ENCODE measurements at places on chromosomes 4 and X. TPM values are rescaled to one million over a fixed set of nuclear protein-coding genes. Genes with fewer than 3 reads are reported as not detected.

MTCP1 gene
- total RNA-seq = 38.3 TPM

NRK gene
- total RNA-seq = 4.2 TPM

TAB3 gene
- 13.5 TPM for total RNA-seq

DNA sequence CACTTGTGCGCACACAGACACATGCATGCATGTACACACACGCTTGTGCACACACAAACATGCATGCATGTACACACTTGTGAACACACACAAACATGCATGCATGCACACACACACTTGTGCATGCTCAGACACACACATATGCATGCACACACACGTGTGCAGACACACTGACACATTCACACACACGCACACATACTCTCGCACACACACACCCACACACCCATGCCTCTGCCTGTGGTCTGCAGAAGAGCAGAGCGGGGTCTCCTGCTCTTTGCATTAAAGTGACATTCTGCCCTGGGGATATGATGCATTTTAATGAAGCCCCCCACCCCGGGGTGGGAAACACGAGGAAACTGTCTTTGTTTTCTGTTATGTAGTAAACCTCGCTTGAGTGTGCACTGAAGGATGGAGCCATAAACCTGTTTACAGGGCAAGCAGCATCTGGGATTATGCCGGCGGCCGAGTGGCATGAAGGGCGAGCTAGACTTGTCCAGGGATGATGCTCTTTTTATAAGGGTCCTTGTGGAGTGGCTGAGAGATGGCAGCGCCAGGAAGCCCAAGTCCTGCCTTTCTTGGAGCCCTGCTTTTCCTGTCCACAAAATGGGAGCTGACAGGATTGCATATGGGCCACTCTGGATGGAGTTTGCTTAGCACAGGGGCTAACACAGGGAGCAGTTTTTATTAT is 17.8 kb downstream of the PSAPL1 start:
- DNase-seq = no peak

GRCh38 chr4:77872723-77873445 is 10.3 kb downstream of the MRPL1 start:
- DNase-seq = no peak

ALAS2 gene
- total RNA-seq = 3.8 TPM

- no peak for DNase-seq
These were observed 70.6 kb upstream of the ANK2 start for GRCh38 chr4:112978691-112979472.

GRCh38 chr4:174592256-174592984 is 70.1 kb upstream of the HPGD start:
- DNase-seq = no peak

DUSP21 gene
- not detected for total RNA-seq

- no peak for DNase-seq
These were observed 3.5 kb upstream of the UGT2A2 start for GRCh38 chr4:69642961-69643360.

DNA sequence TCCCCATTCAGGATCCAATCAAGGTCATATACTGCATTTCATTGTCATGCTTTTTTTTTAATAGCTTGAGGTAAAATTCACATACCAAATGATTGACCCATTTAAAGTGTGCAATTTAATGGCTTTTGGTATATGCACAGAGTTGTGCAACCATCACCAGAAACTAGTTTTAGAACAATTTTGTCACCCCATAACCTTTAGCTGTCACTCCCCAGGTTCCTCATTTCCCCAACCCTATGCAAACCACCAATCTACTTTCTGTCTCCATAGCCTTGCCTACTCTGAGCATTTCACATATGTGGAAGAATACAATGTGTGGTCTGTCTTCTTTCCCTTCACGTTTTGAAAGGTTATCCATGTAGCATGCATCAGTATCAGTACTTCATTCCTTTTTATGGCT is 1.4 kb upstream of the SMAD1 start:
- DNase-seq = no peak

SLC10A4 gene
- 0.19 TPM for total RNA-seq

DNA sequence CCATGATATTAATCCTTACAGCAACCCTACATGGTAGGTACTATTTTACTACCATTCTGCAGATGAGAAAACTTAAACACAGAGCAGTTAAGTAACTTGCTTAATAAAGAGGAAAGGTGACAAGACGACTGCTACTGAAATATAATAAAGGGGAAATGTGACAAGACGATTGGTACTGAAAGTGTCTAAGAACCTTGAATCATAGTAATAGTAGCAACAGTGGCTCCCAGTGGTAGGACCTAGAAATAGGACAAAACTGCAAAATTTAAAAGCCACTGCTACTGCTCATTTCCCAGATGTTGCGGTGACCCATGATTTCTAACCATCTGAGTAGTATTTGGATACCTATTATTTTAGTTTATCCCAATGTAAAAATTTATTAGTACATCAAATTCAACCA is 89.5 kb downstream of the TASL start:
- no peak for DNase-seq

ATP2B3 gene
- total RNA-seq = not detected

- DNase-seq = no peak
These were observed 19.1 kb upstream of the TEX13B start for GRCh38 chrX:108001218-108001814.

GRCh38 chrX:30659421-30659820 is 6.2 kb downstream of the GK start:
- DNase-seq = no peak

DNA sequence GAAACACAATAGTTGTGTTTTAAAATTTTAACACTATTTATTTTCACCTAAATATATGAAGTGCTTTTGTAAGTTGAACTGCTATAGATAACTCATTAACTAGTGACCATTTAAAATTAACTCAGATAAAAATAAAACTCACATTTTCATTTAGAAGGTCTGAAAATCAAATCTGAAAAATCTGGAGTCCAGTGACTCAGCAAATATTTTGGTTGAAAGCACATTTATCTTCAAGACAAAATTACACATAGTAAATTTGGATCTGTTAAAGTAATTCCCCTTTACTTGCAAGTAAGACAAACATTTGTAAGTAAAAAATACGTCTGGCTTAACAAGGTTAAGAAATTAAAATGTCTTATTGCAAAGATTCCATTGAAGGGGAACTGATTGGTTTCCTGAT is 589.1 kb downstream of the TRIML1 start:
- DNase-seq = no peak

- DNase-seq = no peak
These were observed 11.2 kb downstream of the ARX start for GRCh38 chrX:25004485-25005032.

DNA sequence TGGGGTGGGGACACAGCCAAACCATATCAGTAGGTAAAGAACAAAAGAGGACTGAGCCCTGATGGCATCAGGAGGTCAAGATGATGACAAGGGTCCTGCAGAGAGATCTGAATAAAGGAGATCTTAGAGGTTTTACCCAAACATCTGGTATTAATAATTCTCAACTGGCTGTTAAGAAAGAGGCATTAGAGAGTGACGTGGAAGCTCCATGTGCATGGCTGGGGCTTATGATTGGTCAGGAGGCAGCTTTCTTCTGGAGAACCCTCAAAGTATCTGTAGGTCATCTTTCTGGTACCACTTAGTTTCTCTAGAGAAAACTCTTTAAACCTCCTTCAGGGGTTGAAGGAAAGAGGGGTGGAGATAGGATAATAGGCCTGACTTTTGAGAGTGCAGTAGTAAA is 18.7 kb downstream of the MGST2 start:
- no peak for DNase-seq

DGKK gene
- total RNA-seq = 0.02 TPM

SLC7A11 gene
- total RNA-seq = 0.12 TPM

GRCh38 chrX:43949669-43950068 is 23.5 kb downstream of the NDP start:
- DNase-seq = no peak

- DNase-seq = peak; percentile 7
These were observed 977 bp downstream of the MAGEE1 start for GRCh38 chrX:76428243-76429130.

GRCh38 chr4:123632693-123633030 is 236.1 kb downstream of the SPRY1 start:
- no peak for DNase-seq

GRCh38 chr4:183860119-183860518 is 45.0 kb upstream of the STOX2 start:
- DNase-seq = no peak

GRCh38 chrX:48892896-48893295 is 4.7 kb downstream of the TIMM17B start:
- no peak for DNase-seq

DNA sequence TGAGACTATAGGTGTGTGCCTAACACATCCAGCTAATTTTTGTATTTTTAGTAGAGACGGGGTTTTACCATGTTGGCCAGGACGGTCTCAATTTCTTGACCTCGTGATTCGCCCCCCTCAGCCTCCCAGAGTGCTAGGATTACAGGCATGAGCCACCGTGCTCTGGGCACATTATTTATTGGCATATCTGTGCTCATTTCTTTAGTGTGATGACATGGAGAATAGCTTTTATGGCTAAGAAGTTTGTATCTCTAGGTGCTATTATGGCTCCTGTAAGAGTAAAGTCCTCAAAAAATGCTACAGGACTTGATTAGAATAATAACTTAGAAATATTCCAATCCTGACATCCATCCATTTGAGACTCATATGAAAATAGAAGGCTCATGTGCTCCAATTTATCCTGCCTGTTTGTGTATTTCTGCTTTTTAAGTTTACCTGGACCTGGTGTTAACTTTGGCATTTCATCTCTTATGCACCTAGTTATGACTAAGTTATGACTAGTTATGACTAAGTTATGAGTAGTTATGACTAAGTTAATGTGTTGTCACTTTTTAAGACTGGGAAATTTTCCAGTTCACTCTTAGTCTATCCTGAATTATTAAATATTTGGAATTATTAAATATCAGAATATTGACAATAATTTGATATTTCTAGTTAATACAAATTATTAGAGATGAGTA is 36.4 kb upstream of the UNC5C start:
- no peak for DNase-seq

CRMP1 gene
- 0.49 TPM for total RNA-seq

DNA sequence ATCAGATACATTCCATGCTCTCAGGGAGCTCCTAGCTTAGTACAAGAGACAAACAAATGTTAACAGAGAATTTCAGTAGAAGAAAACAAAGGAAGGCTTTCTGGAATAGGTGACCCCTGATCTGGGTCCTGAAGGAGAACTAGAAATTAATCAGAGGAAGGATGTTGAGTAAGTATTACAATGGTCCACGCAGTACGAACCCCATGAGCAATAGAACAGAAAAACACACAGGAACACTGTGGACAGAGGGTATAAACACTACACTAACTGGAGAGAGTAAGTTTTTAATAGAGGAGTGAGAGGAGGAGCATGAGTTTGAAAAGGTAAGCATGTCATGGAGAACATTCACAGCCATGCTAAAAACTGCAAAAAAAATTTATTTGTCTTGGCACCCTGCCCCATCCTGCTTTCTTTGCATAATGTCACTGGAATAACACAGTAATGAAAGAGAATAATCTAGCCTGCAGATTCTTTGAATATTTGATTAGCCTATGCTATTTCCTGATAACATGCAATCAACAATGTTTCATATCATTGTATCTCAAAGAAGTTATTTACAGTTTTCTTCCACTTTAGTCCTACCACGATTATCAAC is 140.3 kb upstream of the ZXDB start:
- DNase-seq = no peak

GPAT3 gene
- 40.3 TPM for total RNA-seq

SPANXA1 gene
- not detected for total RNA-seq

DNA sequence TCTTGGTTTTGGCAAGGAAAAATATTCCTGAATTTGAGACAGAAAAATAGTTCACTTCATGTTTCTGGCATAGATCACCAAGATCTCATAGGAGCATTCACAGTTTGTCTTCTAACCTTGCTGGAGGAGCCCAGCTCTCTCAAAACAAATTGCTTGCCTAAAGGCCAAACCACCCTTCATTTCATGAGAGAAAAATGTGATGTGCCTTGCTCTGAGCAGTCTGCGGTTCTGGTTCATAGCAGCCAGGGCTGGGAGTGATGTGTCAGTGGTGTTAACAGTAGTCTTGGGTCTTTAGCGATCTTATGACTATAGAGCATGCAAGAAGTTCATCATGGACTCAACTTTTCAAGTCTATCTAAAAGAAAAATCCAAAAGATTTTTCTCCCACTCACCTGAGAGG is 183.3 kb downstream of the DCLK2 start:
- no peak for DNase-seq

PRR32 gene
- not detected for total RNA-seq

GRCh38 chrX:25105221-25105620 is 89.5 kb upstream of the ARX start:
- DNase-seq = no peak

GRCh38 chrX:141642979-141643378 is 53.5 kb downstream of the SPANXA2 start:
- no peak for DNase-seq

DMRTC1 gene
- total RNA-seq = not detected

RRH gene
- not detected for total RNA-seq

GRCh38 chr4:122826553-122827257 is at the start of gene FGF2:
Gene FGF2, plus strand, starts transcription at chr4:122826831. Its CDS starts 344 bp downstream, at chr4:122827175.
- peak; percentile 58 for DNase-seq

SUPT20HL1 gene
- total RNA-seq = not detected

LANCL3 gene
- 0.26 TPM for total RNA-seq
